ENCODE measurements at places on chromosomes 3 and 15.

- no peak for DNase-seq
These were observed 212.6 kb upstream of the PLSCR5 start for GRCh38 chr3:146817704-146818103.

GRCh38 chr15:89211678-89212170 is 9.7 kb downstream of the RLBP1 start:
- no peak for DNase-seq

GRCh38 chr3:28294667-28295413 is 53.4 kb downstream of the CMC1 start:
- DNase-seq, result no peak

- DNase-seq, result no peak
These were observed 20.7 kb upstream of the SPESP1 start for GRCh38 chr15:68909601-68910100.

- peak; percentile 5 for DNase-seq
These were observed 94.7 kb downstream of the IL5RA start for GRCh38 chr3:3015185-3016089.
